Airway epithelial cell (primary cell): ENCODE measurements at places on chromosomes 11 and 22. TPM values are rescaled to one million over a fixed set of nuclear protein-coding genes. Genes with fewer than 3 reads are reported as not detected.

TREH gene
- total RNA-seq: not detected in 2 replicates

CYP2D6 gene
- total RNA-seq: 0.28 TPM in 1 of 2 replicates, not detected in the other

KRTAP5-2 gene
- not detected in 2 replicates for total RNA-seq

APLP2 gene
- total RNA-seq: 450 and 497 TPM in 2 replicates

IL18 gene
- 59.2 and 62.4 TPM in 2 replicates for total RNA-seq

TOMM22 gene
- total RNA-seq: 72.0 and 78.9 TPM in 2 replicates

ZC3H7B gene
- total RNA-seq: 34.7 and 39.1 TPM in 2 replicates
